ENCODE measurements at places on chromosomes 5 and 9. TPM values are rescaled to one million over a fixed set of nuclear protein-coding genes. Genes with fewer than 3 reads are reported as not detected.

ZCCHC10 gene
- total RNA-seq, result 33.4 TPM

HACD4 gene
- 1.6 TPM for total RNA-seq

LCN2 gene
- not detected for total RNA-seq

NMUR2 gene
- total RNA-seq, result not detected

CARTPT gene
- total RNA-seq, result 2.3 TPM

PDLIM4 gene
- total RNA-seq, result 6.2 TPM

POU5F2 gene
- 3.7 TPM for total RNA-seq

PCDHB8 gene
- total RNA-seq, result 8.1 TPM

KIF12 gene
- 0.92 TPM for total RNA-seq

TRIO gene
- 286 TPM for total RNA-seq

PCDHGA10 gene
- 15.2 TPM for total RNA-seq

LRRC19 gene
- total RNA-seq, result not detected

PNPLA7 gene
- 1.6 TPM for total RNA-seq

PGM5 gene
- 3.2 TPM for total RNA-seq

OTULINL gene
- total RNA-seq, result 14.1 TPM

FABP6 gene
- 14.8 TPM for total RNA-seq

SLC46A2 gene
- total RNA-seq, result not detected

LHX3 gene
- not detected for total RNA-seq

FOCAD gene
- 134 TPM for total RNA-seq

TRPM3 gene
- total RNA-seq, result 36.4 TPM

LIX1 gene
- total RNA-seq, result 30.0 TPM

UBE2QL1 gene
- 22.8 TPM for total RNA-seq

SOHLH1 gene
- not detected for total RNA-seq

AIF1L gene
- total RNA-seq, result 24.9 TPM

FIBCD1 gene
- 2.1 TPM for total RNA-seq

FAM221B gene
- 0.23 TPM for total RNA-seq

TRIM7 gene
- total RNA-seq, result 1.6 TPM

SPATA31A3 gene
- not detected for total RNA-seq

CD14 gene
- total RNA-seq, result 12.9 TPM

CYSTM1 gene
- 9.5 TPM for total RNA-seq

DMAC1 gene
- total RNA-seq, result 30.0 TPM

ANKRD20A1 gene
- total RNA-seq, result 19.4 TPM

SPATA31A6 gene
- not detected for total RNA-seq

DENND1A gene
- total RNA-seq, result 21.2 TPM

LURAP1L gene
- 4.6 TPM for total RNA-seq

SPATA6L gene
- total RNA-seq, result 11.3 TPM

SMIM33 gene
- total RNA-seq, result not detected

ANKRD18B gene
- total RNA-seq, result 5.5 TPM

TLE4 gene
- total RNA-seq, result 58.1 TPM

TEX48 gene
- not detected for total RNA-seq

TMC1 gene
- total RNA-seq, result 0.46 TPM

NEUROG1 gene
- total RNA-seq, result not detected
